ENCODE measurements at places on chromosomes 5 and 9.

DNA sequence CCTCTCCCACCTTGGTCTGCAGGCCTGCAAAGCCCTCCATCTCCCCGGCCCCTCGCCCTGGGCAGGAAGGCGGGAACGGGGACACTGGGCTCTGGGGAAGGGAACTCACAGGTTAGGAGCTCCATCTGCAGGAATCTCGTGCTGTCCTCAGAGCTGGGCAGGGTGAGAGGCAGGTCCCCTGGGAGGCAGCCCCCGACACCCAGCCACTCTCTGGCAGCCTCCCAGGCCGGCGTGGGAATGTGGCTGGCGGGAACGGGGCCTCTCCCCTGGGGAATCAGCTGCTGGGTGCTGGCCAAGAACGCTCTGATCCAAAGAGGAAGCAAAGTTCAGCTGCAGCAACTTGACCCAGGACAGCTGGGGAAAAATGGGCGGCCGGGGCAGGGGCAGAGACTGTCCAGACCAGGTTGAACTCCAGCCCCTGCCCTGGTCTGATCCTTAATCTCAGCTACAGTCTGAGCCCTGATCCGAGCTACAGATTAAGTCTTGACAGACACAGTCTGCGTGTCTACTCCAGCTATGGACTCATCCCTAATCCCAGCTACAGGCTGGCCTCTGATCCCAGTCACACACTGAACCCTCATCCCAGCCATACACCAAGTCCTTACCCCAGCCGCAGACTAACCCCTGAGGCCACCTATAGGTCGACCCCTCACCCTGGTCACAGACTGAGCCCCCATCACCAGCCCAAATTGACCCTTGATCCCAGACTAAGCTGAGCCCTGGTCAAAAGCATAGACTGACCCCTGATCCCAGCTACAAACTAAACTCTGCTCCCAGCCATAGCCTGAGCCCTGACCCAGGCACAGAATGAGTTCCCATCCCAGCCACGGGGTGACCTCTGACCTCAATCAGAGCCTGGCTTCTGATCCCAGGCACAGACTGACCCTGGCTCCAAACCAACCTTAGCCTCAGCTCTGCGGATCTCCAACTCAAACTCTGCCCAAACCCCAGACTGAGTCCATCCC lies 37.3 kb upstream of the EGFL7 start:
- peak; percentile 83 for DNase-seq

DNA sequence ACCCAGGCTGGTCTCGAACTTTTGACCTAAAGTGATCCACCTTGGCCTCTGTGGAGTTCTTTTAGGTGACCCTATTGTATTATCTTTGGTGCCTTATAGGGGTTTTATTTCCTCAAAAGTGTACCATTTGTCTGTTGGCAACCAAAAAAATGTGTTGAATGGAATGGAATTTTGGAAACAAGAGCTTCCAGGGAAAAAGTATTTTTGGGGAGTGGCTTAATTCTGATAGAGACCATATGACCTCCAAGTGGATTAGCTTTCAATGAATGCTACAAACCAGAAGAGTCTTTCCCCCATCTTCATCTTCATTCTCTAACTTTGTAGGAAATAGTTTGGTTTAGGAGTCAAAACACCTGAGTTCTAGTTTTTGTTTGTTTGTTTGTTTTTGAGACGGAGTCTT lies 3.4 kb upstream of the OGN start:
- DNase-seq, result no peak

DNA sequence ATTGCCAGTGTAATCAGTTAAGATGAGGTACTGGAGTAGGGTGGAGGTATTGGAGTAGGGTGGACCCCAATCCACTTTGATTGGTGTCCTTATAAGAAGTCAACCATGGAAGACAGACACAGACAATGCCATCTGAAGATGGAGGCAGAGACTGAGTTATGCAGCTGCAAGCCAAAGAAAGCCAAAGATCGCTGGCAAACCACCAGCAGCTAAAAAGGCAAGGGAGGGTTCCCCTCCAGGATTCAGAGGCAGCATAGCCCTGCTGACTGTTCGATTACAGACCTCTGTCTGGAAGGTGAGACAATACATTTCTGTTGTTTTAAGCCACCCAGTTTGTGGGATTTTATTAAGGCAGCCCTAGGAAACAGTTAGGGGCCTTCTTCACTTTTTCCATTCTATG lies 30.5 kb upstream of the CKMT2 start:
- DNase-seq, result no peak

DNA sequence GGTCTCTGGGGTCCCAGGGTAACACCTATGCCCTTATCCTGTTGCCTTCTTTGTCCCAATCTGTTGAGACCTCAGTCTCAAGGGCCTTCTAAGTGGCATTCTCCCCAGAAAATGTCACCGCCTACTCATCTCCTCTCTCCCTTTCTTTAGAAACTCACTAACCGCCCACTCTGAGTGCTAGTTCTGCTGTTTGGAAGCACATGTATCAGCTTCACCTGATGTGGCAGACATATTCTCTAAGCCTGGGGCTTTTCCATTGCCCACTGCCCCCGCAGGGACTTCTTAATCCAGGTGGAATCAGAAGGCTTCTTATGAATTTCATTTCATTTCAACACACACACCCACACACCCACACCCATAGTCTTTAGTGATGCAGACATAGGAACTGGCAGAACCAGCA lies 165.1 kb downstream of the ASTN2 start:
- DNase-seq, result no peak

DNA sequence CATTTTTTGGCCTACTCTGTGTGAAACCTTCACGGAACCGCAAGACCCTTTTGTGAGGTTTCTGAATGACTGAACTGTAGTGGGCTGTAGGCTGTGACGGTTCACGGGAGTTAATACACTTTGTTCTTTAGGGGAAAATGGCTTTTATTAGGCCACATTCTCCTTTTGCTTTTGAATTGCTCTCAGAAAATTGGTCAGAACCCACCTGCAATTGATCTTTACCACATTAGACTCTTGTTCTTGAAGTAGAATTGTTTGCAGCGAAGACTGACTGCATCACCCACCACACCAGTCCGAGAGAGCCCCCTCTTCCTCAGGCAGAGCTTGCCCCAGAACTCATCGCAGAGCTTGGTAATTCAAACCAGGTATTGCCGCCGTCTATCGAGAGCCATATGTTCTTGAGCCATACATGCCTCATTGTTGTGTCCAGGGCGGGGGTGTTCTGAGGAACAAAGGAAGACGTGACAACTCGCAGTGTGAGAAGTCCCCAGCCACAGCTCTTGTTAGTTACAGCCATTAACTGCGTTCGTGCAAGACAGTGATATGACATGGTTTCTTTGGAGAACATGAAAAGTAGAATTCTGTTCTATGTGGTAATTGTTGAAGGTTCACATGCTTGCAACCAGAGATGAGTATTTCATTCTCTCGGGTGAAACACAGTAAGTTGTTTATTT lies 166.4 kb upstream of the OTULINL start:
- no peak for DNase-seq

DNA sequence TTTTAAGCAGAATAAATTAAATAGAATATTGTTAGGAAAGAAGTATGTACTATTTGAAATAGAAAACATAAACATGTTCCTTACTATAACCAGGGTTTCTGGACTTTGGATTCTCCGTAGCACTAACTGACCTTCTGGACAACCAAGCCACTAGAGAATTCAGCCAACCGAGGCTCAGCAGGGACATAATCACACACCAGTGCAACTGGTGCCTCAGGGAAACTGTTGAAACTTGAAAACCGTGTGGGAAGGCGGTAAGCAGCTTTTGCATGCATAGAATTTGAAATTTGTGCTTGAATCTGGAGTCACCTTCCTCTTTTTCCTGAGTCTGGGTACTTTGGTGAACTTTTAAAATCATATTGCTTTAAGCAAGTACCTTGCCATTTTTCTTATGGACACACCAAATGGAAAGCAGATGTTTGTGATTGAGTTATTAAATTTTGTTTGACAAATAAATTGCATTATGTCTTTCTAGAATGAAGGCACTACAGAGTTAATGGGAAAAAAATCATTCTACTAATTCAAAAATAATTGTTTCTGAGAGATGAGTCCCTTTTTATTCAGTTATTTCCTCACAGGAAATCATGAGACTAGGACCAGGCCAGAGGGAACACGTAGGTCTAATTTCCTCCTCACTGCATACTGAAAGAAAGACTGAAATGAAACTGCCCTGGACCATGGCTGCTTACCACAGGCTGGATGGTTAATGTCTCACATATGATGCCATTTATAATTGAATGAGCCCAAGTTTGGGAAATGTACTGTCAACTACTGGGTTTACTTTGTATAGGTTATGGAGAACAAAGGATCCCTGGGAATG lies 20.6 kb upstream of the SCAMP1 start:
- no peak for DNase-seq

- no peak for DNase-seq
Measured at GRCh38 chr5:128491291-128491690, 46.8 kb downstream of the FBN2 start.

- DNase-seq, result no peak
Measured at GRCh38 chr5:43019614-43020398, 20.3 kb downstream of the ANXA2R start.

DNA sequence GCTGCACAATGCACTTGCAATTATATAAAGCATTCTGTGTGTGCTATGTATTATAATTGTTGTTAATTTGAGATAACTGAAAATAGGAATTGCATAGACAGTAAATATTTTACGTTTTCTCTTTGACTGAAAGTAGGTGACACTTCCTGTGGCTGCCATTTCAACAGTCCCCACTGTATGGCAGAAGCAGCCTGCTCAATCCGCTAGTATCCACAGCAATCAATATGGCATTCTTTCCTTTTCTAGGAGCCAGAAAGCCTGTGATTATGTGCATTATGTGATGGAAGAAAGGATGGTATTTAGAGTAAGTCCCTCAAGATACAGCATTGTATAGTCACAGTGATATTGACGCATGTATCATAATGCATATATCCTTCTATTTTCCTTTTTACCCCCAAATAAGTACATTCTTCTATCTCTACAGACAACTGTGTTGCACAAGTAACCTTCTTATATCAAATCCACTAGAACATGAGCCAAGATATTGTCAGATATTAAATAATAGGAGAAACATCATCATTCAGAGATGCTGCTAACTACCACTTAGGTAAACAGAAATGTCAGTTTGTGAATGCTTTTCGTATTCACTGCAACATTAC lies 59.7 kb downstream of the CARTPT start:
- DNase-seq, result no peak

GRCh38 chr5:150544611-150545219 lies 36.8 kb downstream of the NDST1 start:
- DNase-seq, result peak; percentile 97

DNA sequence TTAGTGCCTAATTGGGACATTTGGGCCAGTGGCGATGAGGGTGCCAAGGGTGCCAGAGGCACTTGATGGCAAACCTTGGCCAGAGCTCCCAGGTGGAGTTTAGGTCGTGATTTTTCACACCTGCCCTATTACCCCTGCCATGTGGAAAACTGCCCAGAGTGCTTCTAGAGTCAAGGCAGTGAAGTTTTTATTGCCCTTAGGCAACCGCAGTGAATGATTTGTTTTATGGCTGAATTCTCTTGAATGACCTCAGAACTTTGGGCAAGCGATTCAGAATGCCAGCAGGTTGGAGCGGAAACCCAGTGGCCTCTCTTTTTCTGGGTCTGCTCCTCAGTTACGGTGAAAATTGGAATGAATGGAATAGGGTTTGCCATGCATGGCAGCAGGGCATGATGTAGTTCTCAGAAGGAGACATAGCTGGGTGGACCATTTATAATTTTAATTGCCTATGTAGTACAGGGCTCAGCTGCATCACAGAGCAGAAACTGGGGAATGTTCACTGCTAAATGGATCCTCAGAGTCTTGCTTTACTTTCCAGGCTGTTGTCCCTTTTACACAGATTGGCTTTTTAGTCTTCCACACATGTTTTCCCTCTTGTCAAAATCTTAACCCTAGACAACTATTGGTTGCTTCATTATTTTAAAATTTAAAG lies 820.0 kb upstream of the SEMA6A start:
- DNase-seq, result no peak

GRCh38 chr9:101437806-101438232 lies 2.2 kb upstream of the ALDOB start:
- no peak for DNase-seq

- no peak for DNase-seq
Measured at GRCh38 chr5:57839437-57840079, 356.9 kb upstream of the ACTBL2 start.

GRCh38 chr5:80246995-80247729 lies 8.7 kb downstream of the SERINC5 start:
- no peak for DNase-seq

DNA sequence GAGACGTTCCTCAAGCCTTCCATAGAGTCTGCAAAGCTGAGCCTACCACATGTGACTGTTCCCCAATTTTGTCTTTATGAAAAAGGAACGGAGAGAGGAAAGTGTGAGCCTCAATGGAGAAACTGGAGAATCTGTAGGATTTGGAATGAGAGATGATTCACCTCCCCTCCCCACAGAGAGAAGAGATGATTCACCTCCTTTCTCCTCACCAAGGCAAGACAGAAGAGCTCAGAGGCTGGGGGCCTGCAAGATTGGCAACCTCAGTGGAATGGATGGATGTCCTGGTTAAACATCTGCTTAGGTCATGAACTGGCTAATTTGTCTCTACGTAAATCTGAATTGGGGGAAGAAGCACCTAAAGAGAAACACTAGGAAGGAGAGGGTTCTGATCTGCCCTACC lies 17.0 kb upstream of the MOCS2 start:
- DNase-seq, result no peak

GRCh38 chr9:68492806-68493205 lies 47.9 kb downstream of the TMEM252 start:
- no peak for DNase-seq

DNA sequence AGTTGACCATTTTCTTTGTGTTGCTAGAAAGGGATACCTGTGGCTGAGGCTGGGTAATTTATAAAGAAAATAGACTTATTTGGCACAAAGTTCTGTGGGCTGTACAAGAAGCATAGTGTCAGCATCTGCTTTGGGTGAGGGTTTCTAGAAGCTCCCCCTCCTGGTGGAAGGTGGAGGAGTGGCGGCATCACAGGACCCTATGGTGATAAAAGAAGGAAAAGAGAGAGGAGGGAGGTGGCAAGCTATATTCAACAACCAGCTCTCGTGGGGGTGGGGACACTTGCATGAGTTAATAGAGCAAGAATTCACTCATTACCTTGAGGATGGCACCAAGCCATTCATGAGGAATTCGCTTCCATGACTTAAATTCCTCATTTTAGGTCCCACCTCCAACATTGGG lies 2041.4 kb upstream of the CDH9 start:
- DNase-seq, result no peak

GRCh38 chr9:91285729-91286353 lies 75.9 kb downstream of the AUH start:
- no peak for DNase-seq

DNA sequence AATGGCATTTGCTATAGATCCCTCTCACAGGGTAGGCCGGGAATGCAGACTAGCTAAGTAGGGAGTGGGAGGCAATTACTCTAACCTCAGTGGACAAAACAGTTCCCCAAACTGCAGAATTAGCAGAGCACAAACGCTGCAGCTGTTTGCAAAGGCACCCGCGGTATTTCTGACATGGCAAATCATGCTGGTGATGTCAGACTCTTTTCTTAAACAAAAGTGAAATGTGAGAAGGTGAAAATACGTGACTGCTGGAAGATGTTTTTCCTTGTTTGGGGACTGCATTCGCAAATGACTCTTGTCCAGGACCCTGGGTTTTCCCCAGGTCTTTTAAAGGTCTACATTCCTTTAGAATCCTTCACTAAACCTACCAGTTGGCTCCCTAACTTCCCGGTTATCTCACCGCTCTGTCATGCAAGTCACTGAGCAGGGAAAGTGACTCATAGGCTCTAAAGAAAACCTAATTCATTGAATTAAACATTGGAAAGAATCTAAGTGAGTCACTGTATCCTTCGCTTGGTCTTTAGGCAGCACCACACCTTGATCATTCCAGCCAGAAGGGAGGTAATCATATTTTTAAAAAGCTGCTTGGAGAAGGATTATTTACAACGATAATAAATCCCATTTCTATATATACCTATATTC lies 91.5 kb upstream of the DNAH5 start:
- DNase-seq, result no peak
